Suppressor macrophage (primary cell): ENCODE measurements at places on chromosomes 16 and 17.

DNA sequence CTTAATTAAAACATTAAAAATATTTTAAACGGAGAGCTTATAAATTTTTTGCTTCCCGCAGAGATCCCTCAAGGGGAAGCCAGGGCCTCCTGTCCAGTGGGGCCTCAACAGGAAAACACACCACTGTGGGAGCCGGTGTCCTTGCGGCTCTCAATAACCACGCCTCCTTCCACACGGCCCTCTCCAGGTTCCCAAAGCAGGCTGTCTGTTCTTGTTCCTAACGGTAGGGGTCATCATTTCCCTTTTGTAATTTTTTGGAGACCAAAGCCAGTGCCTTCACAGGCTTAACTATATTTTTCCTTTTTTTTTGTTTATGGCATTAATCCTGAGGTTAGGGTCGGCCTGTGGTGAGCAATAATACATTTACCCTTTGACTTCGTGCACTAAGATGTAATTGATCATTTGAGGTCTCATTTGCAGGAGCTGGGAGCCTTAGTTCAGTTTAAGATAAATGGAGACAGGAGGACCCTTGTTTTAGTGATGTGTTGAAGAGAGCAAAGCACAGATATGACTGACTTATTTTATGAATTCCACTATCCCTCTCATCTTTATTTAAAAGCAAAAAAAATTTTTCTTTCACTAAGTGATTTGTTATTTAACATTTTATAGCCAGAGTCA lies 77.5 kb upstream of the N4BP1 start:
- DNase-seq = peak; percentile 74

- DNase-seq = no peak
These were observed 25.6 kb upstream of the CDRT4 start for GRCh38 chr17:15492791-15493692.

- no peak for DNase-seq
These were observed 658.9 kb downstream of the TOX3 start for GRCh38 chr16:51888016-51888415.

DNA sequence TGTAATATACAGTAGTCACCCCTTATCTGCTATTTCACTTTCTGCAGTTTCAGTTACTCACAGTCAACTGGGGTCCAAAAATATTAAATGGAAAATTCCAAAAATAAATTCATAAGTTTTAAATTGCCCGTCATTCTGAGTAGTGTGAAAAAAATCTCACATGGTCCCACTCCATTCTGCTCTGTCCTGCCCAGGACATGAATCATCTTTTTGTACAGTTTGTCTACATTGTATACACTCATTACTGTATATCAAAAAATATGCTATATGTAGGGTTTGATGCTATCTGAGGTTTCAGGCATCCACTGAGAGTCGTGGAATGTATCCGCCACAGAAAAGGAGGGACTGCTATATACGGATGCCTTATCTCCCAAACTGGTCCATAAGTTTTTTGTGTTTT lies 16.0 kb upstream of the APPBP2 start:
- no peak for DNase-seq

GRCh38 chr17:58507123-58507634 lies 7.3 kb downstream of the MTMR4 start:
- peak; percentile 77 for DNase-seq

DNA sequence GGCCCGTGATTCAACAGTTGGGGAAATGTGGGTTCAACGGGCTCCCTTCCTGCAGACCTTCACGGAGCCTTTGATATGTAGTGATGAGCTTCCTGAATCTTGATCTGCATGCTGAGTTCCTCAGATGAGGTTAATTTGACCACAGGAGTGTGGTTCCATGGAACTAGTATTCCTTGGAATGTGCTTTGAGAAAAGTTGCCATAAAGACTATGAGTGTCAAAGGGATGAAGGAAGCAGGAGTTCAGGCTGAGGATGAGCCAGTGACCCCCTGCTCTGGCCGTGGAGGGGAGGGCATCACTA lies 229.2 kb downstream of the MSI2 start:
- DNase-seq = no peak

GRCh38 chr17:29141514-29141876 lies 38.7 kb downstream of the MYO18A start:
- DNase-seq = no peak

GRCh38 chr17:78947235-78948149 lies 22.3 kb upstream of the TIMP2 start:
- no peak for DNase-seq

DNA sequence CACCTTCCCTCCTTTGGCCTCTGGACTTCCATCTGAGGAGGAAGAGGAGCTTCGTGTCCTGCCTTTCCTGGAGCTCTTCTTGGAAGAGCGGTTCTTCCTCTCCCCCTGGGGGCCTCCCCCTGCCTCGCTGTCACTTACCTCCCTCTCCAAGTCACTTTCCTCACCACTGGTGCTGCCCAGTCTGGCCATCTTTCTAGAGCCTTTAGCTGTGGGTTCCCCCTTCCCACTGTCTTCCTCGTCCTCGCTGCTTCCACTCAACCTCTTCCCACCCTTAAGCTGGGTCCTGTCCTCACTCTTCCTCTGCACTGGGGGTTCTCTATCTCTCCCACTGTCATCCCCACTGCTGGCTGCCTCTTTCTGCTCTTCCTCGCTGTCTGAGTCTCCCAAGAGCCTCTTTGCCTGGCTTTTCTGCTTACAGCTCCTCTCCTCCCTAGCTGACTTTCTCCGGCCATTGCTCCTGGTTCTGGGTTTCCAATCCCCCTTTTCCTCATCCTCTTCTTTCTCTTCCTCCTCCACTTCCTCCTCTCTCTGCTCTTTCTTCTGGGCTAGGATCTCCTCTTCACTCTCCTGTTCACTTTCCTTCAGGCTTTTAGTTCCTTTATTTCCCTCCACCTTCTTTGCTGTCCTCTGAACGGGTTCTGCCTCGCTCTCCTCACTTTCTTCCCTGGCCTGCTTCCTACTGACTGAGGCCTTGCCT lies 1.4 kb downstream of the HIRIP3 start:
- DNase-seq = no peak

- DNase-seq = peak; percentile 48
These were observed 33.8 kb upstream of the KPNB1 start for GRCh38 chr17:47615766-47616424.

DNA sequence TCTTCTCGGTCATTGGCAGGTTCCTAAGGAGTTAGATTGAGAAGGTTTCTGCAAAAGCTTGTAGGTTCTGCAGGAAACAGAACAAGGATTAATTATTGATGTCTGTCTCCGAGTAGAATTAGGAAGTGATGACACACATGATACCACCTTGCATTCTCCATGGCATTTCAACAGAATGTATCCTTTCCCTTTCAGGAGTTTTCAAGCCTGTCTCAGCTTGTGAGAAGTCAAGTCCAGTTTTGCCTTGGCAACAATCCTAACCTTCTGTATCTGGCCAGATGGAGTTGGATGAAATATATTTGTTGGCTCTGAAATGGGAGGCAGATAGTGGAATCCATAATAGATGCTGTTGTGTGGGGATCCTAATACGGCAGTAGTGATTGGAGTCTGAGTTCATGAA lies 235.5 kb downstream of the SHISA9 start:
- no peak for DNase-seq

DNA sequence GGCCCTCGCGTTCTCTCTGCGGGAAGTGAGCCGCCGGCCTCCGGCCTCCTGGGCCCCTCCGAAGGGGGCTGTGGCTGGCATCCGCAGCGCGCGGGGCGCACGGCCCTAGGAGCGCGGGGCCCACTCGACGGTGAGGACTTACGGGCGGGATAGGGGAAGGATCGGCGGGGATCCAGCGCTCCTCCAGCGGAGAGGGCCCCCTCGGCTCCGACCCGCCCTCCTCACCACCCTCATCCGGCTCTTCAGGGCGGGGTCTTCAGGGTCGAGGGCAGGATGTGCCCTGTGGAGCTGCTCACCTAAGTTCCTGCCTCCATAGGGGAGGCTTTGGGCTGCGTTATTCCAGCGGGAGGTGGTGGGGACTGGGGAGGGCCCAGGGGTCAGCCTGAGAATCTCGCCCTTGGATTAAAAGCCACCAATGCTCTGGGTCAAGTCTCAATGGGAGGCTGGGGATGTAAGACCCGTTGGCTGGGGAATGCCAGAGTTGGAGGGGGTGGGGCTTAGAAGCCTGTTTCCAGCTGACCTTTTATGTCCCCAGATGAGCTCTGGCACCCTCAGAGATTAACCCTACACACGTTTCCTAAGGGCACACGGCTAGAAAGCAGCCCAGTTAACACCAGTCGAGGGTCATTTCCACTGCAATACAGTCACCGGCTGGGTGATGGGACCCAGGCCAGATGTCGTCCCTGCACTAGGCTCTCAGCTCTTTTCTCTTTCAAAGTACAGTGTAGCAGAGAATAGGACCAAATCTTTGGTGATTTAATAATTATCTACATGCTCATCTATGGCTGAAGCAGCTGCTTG lies 13.4 kb downstream of the TBX2 start:
- DNase-seq = no peak

- no peak for DNase-seq
These were observed 29.1 kb downstream of the NLRP1 start for GRCh38 chr17:5555254-5555653.

DNA sequence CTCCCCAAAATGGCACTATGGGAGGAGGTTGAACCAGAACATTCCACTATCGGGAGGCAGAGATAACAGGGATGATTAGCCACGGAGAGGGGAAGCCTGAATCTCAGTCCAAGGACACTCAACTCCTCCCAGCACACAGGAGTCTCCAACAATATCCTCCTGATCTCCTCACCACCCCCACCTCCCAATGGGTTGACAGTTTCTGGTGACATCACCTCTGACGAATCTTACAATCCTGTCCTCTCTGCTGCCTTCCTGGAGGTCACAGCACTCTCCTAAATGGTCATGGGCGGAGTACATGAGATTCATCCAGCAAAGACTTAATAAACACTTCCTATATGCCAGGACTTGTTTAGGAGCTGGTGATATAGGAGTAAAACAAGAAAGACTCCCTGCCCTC lies 80.9 kb downstream of the SLC6A2 start:
- no peak for DNase-seq

DNA sequence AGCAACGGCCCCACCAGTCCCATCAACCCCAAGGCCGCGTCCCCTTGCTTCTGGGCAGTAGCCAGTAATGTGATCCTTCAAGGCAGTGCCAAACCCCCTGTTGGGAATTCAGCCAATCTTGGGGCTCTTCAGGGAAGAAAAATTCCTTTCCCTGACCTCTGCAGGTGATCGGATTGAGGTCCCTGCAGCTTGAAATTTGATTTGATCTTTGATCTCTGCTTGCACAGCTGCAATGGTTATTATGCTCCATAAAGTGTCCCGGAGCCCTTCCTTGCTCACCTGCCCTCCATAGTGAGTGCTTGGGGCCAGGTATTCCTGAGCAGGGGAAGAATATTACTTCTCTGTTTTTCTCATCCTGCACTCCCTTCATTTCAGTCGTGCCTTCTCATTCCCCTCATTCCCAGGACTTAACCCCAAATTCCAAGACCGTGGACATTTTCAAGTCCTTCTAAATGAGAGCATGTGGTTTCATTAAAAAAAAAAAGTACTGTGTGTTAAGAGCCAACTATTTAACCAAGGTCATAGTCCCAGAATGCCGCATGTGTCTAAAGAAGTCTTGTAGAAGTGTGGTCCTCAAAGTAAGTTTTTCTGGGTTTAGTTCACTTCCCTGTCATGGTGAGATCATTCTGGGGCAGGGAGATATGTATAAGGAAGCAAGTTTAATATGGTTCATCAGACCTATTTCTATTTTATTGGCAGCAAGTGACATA lies 56.3 kb downstream of the SOX9 start:
- DNase-seq = no peak

DNA sequence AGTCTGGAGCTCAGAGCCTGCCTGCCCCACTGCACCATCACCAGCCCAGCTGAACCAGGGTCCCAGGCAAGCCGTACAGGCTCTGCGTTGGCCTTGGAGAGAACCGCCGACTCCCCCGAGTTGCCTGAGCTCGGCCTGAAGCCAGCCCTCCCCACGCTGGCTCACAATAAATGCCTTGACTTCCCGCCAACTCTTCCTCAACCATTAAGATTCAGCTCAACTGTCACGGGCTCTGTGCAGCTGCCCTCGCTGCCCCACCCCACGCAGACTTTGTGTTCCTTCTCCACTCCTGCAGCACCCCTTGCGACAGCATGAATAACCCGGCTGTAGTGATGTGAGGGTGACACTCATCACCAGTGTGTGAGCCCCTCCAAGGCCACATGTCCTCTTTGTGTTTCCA lies 4.8 kb upstream of the QPRT start:
- DNase-seq = peak; percentile 77
